ENCODE measurements at places on chromosomes 5 and 9. TPM values are rescaled to one million over a fixed set of nuclear protein-coding genes. Genes with fewer than 3 reads are reported as not detected.

Gene PLEKHG4B
- 4.0 TPM for total RNA-seq

Gene IL13
- total RNA-seq, result not detected

Gene TOPORS
- total RNA-seq, result 25.8 TPM

DNA sequence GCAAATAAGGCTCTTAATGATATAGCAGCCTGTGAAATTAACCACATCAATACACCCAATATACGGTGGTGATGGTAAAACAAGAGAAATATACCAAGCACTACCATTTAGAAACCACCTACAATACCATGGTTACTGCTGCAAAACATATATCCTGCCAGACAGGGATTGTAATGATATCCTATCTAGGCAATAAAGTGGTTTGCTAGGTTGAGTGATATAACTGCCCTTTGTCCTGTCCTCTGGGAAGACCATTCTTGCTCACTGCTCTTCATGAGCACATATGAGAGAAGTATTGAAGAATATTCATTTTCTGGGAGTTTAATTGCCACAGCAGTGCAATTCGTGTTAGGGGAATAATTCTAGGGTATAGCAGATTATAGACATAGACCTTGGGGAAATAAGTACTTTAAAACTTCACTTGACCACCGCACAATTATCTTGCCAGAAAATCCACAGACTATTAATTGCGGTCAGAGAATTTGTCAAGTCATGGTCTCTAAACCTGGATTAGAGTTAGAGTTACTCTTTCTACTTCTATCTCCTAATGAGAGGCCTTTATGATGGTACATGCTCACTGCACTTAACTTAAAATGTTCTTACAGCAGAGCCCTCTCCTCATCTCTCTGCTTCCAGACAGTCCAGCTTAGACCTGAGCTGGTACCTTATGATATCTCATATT, 413.0 kb downstream of the ZNF608 start:
- H3K27me3 ChIP-seq, result no peaks in the 10 kb centered on the region
- no peak overlapping the region for H3K27ac ChIP-seq
- H3K4me1 ChIP-seq, result no peaks in the 10 kb centered on the region
- H3K36me3 ChIP-seq, result no peaks in the 10 kb centered on the region
- DNase-seq, result no peak

- H3K36me3 ChIP-seq, result no peaks in the 10 kb centered on the region
- H3K4me1 ChIP-seq, result no peaks in the 10 kb centered on the region
- no peak for DNase-seq
- no peaks in the 10 kb centered on the region for H3K27me3 ChIP-seq
- H3K27ac ChIP-seq, result no peak overlapping the region
Measured at GRCh38 chr9:18569941-18570630, 96.1 kb downstream of the ADAMTSL1 start.

GRCh38 chr9:90870621-90871326, 69.2 kb downstream of the SYK start:
- peak; percentile 56 for DNase-seq
- no peaks in the 10 kb centered on the region for H3K36me3 ChIP-seq
- H3K27ac ChIP-seq, result no peak overlapping the region
- H3K4me3 ChIP-seq, result no peak overlapping the region
- no peaks in the 10 kb centered on the region for H3K27me3 ChIP-seq
- H3K4me1 ChIP-seq, result no peaks in the 10 kb centered on the region

GRCh38 chr9:91273853-91274552, 87.7 kb downstream of the AUH start:
- no peak overlapping the region for H3K4me3 ChIP-seq
- H3K27ac ChIP-seq, result no peak overlapping the region
- no peaks in the 10 kb centered on the region for H3K27me3 ChIP-seq
- no peaks in the 10 kb centered on the region for H3K36me3 ChIP-seq
- H3K4me1 ChIP-seq, result no peaks in the 10 kb centered on the region

DNA sequence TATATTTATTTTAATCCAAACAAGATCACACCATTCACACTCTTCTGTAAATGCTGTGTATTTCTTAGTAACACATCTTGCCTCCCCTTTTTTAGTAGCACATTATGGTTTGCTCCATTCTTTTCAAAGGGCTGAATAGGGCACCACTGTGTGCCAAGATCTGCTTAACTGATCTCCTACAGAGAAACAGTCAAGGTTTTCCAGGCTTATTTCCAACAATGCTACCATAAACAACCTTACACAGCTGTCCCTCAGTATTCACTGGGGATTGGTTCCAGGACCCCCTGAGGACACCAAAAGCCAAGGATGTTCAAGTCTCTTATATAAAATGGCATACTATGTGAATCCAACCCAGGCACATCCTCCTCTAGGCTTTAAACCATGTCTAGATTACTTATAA, 16.5 kb downstream of the GOLM1 start:
- H3K27me3 ChIP-seq, result no peaks in the 10 kb centered on the region
- H3K4me1 ChIP-seq, result peaks cover 8% of the 10 kb centered on the region
- no peak for DNase-seq
- no peak overlapping the region for H3K4me3 ChIP-seq
- no peaks in the 10 kb centered on the region for H3K36me3 ChIP-seq

DNA sequence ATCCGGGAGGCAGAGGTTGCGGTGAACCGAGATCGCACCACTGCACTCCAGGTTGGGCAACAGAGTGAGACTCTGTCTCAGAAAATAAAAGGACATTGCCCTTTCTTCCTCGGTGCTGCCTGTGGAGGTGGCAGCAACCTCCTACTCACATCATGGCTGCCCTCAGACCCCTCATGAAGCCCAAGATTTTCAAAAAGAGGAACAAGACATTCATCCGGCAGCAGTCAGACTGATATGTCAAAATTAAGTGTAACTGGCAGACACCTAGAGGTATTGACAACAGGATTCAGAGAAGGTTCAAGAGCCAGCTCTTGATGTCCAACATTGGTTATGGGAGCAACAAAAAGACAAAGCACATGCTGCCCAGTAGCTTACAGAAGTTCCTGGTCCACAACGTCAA, 12.6 kb upstream of the PAX5 start:
- peaks cover 71% of the 10 kb centered on the region for H3K27me3 ChIP-seq
- H3K4me3 ChIP-seq, result no peak overlapping the region
- no peak for DNase-seq
- no peaks in the 10 kb centered on the region for H3K36me3 ChIP-seq
- no peaks in the 10 kb centered on the region for H3K4me1 ChIP-seq

DNA sequence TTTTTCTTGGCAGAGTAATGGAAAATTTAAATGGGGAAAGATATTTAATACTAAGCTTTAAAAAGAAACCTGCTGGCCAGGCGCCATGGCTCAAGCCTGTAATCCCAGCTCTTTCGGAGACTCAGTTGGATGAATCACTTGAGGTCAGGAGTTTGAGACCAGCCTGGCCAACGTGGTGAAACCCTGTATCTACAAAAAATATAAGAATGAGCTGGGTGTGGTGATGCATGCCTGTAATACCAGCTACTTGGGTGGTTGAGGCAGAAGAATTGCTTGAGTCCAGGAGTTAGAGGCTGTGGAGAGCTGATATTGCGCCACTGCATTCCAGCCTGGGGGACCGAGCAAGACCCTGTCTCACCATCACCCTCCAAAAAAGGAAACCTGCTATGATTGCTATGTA, 32.8 kb downstream of the TUT7 start:
- H3K4me3 ChIP-seq, result no peak overlapping the region
- H3K27me3 ChIP-seq, result no peaks in the 10 kb centered on the region
- no peak overlapping the region for H3K27ac ChIP-seq
- peak; percentile 34 for DNase-seq
- H3K36me3 ChIP-seq, result peaks cover 6% of the 10 kb centered on the region

- peaks cover 16% of the 10 kb centered on the region for H3K4me1 ChIP-seq
- DNase-seq, result no peak
- H3K27me3 ChIP-seq, result no peaks in the 10 kb centered on the region
- H3K4me3 ChIP-seq, result no peak overlapping the region
- H3K36me3 ChIP-seq, result no peaks in the 10 kb centered on the region
Measured at GRCh38 chr9:126880947-126881332, 20.5 kb downstream of the ZBTB34 start.

GRCh38 chr5:28862137-28862859, 1823.9 kb upstream of the CDH9 start:
- no peaks in the 10 kb centered on the region for H3K27me3 ChIP-seq
- DNase-seq, result no peak
- H3K27ac ChIP-seq, result no peak overlapping the region

DNA sequence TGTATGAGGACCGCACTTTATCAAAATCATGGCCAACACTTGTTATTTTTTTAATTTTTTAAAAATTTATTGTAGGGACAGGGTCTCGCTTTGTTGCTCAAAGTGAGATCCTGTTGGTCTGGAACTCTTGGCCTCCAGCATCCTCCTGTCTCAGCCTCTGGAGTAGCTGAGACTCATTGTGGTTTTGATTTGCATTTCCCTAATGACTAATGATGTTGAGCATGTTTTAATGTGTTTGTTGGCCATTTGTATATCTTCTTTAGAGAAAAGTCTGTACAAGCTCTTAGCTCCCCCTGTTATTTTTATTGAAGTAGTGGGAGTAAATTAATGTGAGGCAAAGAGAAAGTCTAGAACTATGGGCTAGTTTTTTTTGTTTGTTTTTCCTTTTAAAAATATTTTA, 1.6 kb upstream of the RPS6 start:
- no peak for DNase-seq
- peak overlapping the region; percentile 96 for H3K27ac ChIP-seq
- no peaks in the 10 kb centered on the region for H3K27me3 ChIP-seq
- peaks cover 17% of the 10 kb centered on the region for H3K4me1 ChIP-seq

GRCh38 chr9:121367306-121368137, 2.5 kb downstream of the STOM start:
- DNase-seq, result no peak
- peaks cover 53% of the 10 kb centered on the region for H3K4me1 ChIP-seq
- no peaks in the 10 kb centered on the region for H3K36me3 ChIP-seq
- H3K27ac ChIP-seq, result peak overlapping the region; percentile 85
- H3K27me3 ChIP-seq, result no peaks in the 10 kb centered on the region

DNA sequence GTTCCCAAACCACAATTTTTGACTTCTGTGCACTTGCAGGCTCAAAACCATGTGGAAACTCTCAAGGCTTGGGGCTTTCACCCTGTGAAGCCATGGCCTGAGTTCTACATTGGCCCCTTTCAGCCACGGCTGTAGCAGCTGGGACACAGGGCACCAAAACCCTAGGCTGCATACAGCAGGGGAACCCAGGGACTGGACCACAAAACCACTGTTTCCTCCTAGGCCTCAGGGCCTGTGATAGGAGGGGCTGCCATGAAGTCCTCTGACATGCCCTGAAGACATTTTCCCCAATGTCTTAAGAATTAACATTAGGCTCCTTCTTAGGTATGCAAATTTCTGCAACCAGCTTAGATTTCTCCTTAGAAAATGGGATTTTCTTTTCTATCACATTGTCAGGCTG, 312.1 kb upstream of the TUSC1 start:
- H3K4me3 ChIP-seq, result no peak overlapping the region
- H3K36me3 ChIP-seq, result no peaks in the 10 kb centered on the region

- H3K4me3 ChIP-seq, result no peak overlapping the region
- peak; percentile 94 for DNase-seq
- H3K27ac ChIP-seq, result peak overlapping the region; percentile 100
- no peaks in the 10 kb centered on the region for H3K27me3 ChIP-seq
- no peaks in the 10 kb centered on the region for H3K36me3 ChIP-seq
- H3K4me1 ChIP-seq, result peaks cover 18% of the 10 kb centered on the region
Measured at GRCh38 chr9:128115187-128116103, 12.1 kb downstream of the PTGES2 start.

DNA sequence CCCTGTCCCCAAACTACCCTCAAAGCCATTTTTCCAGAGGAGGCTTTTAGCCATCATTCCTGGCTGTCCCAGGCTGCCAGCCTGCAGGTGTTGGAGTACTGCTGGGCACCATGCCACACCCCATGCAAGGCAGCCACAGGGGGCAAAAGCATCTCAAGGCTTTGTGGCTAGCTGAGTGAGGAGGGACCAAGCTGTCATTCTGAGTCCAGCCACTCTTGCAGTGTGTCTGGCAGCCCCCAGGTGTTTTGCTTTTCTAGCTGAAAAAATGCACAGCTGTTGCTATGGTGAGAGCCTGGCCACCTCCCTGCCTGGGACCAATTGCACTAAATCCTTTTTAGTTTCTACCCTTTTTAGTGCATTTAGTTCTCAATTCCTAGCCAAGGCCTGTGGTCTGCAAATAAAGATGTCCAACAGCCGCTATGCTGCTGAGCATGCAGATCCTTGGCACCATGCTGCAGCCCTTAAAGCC, 50.4 kb upstream of the PTGS1 start:
- no peak overlapping the region for H3K4me3 ChIP-seq
- no peaks in the 10 kb centered on the region for H3K36me3 ChIP-seq
- no peaks in the 10 kb centered on the region for H3K27me3 ChIP-seq
- no peak overlapping the region for H3K27ac ChIP-seq
- DNase-seq, result no peak
- H3K4me1 ChIP-seq, result no peaks in the 10 kb centered on the region

GRCh38 chr5:16931334-16932110, 4.6 kb downstream of the MYO10 start:
- H3K27ac ChIP-seq, result no peak overlapping the region
- H3K4me3 ChIP-seq, result no peak overlapping the region
- peaks cover 17% of the 10 kb centered on the region for H3K4me1 ChIP-seq
- no peak for DNase-seq

GRCh38 chr9:104553261-104553660, 15.7 kb upstream of the OR13C8 start:
- H3K36me3 ChIP-seq, result no peaks in the 10 kb centered on the region
- H3K4me3 ChIP-seq, result no peak overlapping the region
- DNase-seq, result no peak
- no peaks in the 10 kb centered on the region for H3K27me3 ChIP-seq

DNA sequence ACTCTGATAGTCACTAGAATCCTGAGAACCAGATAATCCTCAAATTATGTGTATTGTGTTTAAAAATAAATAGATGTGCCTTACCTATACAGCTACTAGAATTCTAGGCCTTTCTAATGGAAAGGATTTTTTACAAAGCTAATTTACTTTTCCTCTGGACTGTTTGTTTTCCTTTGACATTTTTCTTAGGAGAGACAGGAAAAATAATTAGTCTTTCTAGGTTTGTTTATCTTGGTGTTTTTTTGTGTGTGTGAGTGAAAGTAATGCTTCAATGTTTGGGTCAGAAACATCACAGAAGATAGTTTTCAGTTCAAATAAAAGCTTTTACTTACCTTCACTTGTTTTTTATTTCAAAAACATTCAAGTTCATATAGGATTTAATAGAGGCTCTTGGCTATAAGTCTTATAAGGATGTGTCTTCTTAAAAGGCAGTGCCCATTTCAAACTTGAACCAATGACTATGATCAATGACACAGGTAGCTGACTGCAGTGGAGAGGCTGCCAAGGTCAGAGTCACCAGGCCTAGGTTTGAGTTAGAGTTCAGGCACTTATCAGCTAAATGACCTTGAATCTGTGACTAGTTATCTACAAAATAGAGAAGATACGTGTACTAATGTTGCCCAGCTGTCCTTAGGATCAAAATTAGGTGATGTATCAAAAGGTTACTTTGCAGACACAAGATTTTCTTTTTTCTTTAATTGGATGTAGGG, 92.8 kb downstream of the SNCAIP start:
- no peak for DNase-seq
- no peaks in the 10 kb centered on the region for H3K36me3 ChIP-seq
- H3K4me1 ChIP-seq, result peaks cover 9% of the 10 kb centered on the region
- no peaks in the 10 kb centered on the region for H3K27me3 ChIP-seq
- H3K27ac ChIP-seq, result peak overlapping the region; percentile 4

- H3K27ac ChIP-seq, result no peak overlapping the region
- no peaks in the 10 kb centered on the region for H3K36me3 ChIP-seq
- peak; percentile 16 for DNase-seq
- H3K27me3 ChIP-seq, result peaks cover 15% of the 10 kb centered on the region
- no peak overlapping the region for H3K4me3 ChIP-seq
Measured at GRCh38 chr5:163571744-163572143, 66.3 kb downstream of the MAT2B start.

GRCh38 chr5:155729684-155730059, 597.3 kb upstream of the SGCD start:
- no peaks in the 10 kb centered on the region for H3K36me3 ChIP-seq
- H3K4me1 ChIP-seq, result peaks cover 12% of the 10 kb centered on the region
- peaks cover 73% of the 10 kb centered on the region for H3K27me3 ChIP-seq
- peak; percentile 39 for DNase-seq

Measured in hepatocyte (in vitro differentiated cells).